ENCODE measurements at places on chromosomes 3 and 15. TPM values are rescaled to one million over a fixed set of nuclear protein-coding genes. Genes with fewer than 3 reads are reported as not detected.

The LTK gene
- 0.69 TPM for total RNA-seq

The AZI2 gene
- 82.4 TPM for total RNA-seq

GRCh38 chr3:98645039-98645438 is 51.6 kb upstream of the CPOX start:
- no peak for DNase-seq

GRCh38 chr15:85407421-85408269 is 27.2 kb downstream of the AKAP13 start:
- DNase-seq: no peak

Measured in skin of body (tissue), 3 donors.